Astrocyte (in vitro differentiated cells and primary cell): ENCODE measurements at places on chromosomes 11 and 22. TPM values are rescaled to one million over a fixed set of nuclear protein-coding genes. Genes with fewer than 3 reads are reported as not detected.
A peak's percentile ranks its signal among the peaks of the same experiment; 100 is the strongest.

GRCh38 chr11:126637795-126638175, 282.3 kb downstream of the ST3GAL4 start:
- H3K27ac ChIP-seq: peak overlapping the region; percentile 83
- peak; percentile 97 for DNase-seq
- peaks cover 27% of the 10 kb centered on the region for H3K4me1 ChIP-seq
- no peaks in the 10 kb centered on the region for H3K27me3 ChIP-seq
- no peaks in the 10 kb centered on the region for H3K36me3 ChIP-seq

GRCh38 chr11:61120706-61121191, 18.5 kb downstream of the CD5 start:
- H3K36me3 ChIP-seq: no peaks in the 10 kb centered on the region
- H3K4me1 ChIP-seq: no peaks in the 10 kb centered on the region
- no peak overlapping the region for H3K4me3 ChIP-seq
- H3K27ac ChIP-seq: no peak overlapping the region
- DNase-seq: peak; percentile 27

DNA sequence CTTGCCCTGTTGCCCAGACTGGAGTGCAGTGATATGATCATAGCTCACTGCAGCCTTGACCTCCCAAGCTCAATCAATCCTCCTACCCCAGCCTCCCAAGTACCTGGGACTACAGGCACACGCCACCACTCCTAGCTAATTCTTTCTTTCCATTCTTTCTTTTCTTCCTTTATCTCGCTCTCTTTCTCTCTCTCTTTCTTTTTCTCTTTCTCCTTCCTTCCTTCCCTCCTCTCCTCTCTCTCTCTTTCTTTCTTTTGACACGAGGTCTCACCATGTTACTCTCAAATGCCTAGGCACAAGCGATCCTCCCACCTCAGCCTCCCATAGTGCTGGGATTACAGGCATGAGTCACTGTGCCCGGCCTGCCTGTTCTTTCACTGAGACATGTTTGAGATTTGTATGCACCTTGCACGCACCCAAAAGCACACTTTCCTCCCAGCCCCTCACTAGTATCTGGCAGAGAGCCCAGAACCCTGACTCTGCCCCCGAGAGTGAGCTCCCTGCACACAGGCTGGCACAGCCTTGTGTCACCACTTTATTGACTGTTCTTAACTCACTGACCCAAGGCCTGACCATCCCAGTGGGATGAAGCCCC, 56.8 kb downstream of the CD6 start:
- no peak overlapping the region for H3K27ac ChIP-seq
- H3K4me3 ChIP-seq: no peak overlapping the region
- no peaks in the 10 kb centered on the region for H3K36me3 ChIP-seq
- peaks cover 6% of the 10 kb centered on the region for H3K27me3 ChIP-seq
- DNase-seq: no peak
- no peaks in the 10 kb centered on the region for H3K4me1 ChIP-seq

GRCh38 chr11:112113539-112114457, 27.1 kb downstream of the SDHD start:
- no peak overlapping the region for H3K27ac ChIP-seq
- no peaks in the 10 kb centered on the region for H3K4me1 ChIP-seq

DNA sequence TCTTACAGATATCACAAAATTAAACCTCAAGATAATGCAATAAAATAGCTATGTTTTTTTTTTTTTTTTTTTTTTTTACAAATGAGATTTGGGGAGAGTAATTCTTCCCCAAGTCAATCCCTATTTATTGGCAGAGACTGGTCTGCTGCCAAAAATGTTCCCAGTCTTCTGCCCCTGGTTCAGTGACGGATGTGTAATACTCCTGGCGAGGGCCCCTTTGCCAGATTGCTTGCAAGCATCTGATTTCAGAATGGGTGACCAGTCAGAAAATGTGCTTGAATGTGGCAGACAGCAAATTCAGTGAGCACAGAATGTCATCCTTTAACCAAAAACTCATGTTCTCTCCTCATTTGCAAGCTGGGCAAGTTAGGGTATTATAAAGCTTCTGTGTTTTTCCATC, 363.8 kb upstream of the MTNR1B start:
- H3K27ac ChIP-seq: no peak overlapping the region
- no peaks in the 10 kb centered on the region for H3K4me1 ChIP-seq
- no peak for DNase-seq
- no peaks in the 10 kb centered on the region for H3K27me3 ChIP-seq
- no peaks in the 10 kb centered on the region for H3K36me3 ChIP-seq

GRCh38 chr11:79404325-79404724, 36.5 kb downstream of the TENM4 start:
- no peaks in the 10 kb centered on the region for H3K4me1 ChIP-seq
- no peaks in the 10 kb centered on the region for H3K27me3 ChIP-seq
- H3K4me3 ChIP-seq: no peak overlapping the region

- no peaks in the 10 kb centered on the region for H3K27me3 ChIP-seq
- no peaks in the 10 kb centered on the region for H3K4me1 ChIP-seq
- H3K36me3 ChIP-seq: no peaks in the 10 kb centered on the region
- DNase-seq: no peak
These were observed 19.8 kb downstream of the LUZP2 start for GRCh38 chr11:24516638-24517037.

GRCh38 chr11:86483610-86483939, 108.9 kb downstream of the CCDC81 start:
- H3K4me3 ChIP-seq: no peak overlapping the region
- DNase-seq: no peak
- no peaks in the 10 kb centered on the region for H3K36me3 ChIP-seq
- H3K27me3 ChIP-seq: no peaks in the 10 kb centered on the region

DNA sequence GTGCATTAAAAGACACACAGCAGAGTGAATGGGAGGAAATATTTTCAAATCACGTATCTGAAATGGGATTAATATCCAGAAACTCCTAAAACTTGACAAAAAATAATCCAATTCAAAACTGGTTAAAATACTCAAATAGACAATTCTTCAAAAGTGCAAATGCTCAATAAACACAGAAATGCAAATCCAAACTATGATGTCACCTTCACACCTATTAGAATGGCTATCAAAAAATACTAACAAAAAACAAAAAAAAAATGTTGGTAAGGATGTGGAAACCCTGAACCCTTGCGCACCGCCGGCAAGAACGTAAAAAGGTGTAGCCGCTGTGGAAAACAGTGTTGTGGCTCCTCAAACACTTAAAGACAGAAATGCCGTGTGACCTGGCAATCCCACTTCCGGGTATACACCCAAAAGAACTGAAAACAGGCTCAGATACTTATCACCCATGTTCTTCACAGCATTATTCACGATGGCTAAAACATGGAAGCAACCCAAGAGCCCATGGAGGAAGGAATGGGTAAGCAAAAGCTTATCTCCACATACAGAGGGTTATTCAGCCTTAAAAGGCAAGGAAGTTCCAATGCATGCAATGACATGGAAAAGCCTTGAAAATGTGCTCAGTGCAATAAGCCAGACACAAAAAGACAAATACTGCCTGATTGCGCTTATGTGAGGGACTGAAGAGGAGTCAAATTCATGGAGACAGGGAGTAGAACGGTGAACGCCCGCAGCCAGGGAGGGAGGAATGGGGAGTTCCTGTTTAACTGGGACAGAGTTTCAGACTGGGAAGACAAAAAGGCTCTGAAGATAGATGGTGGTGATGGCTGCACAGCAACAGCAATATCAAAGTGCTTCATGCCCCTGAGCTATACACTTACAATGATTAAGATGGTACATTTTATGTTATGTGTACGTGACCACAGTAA, 19.6 kb downstream of the BRD1 start:
- H3K4me1 ChIP-seq: peaks cover 8% of the 10 kb centered on the region
- H3K36me3 ChIP-seq: no peaks in the 10 kb centered on the region
- H3K27me3 ChIP-seq: no peaks in the 10 kb centered on the region
- H3K27ac ChIP-seq: no peak overlapping the region
- no peak overlapping the region for H3K4me3 ChIP-seq

DNA sequence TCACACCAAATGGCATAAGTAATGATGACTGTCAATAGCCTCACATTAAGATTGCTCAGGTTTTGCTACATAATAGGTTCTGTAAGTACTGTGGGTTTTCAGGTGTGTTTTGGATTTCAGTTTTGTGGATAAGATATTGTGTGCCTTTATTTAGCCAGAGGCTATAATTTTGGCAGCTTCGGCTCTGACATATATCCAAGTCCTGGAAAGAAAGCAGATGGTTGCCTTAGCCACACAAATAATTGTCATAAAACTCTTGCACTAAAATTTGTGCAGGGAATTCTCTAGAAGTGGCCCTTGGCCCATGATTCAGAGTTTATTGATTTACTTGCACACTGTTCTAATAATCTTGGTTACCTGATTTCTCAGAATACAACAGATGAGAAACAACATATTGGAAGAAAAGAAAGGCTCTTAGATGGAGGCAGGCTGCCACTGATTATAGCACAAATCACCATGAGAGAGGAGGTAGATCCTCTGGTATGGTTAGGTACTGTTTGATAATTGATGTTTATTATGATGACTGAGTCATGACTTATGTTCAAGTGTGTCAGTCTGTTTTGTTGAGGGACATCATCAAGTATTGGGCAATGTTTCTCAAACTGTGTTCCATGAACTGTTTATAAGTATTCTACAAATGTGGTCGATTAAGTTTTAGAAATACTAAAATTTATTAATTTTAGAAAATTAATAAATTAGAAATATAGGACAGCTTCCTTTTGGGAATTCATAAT, 9.6 kb downstream of the REXO2 start:
- no peak overlapping the region for H3K27ac ChIP-seq
- H3K4me3 ChIP-seq: no peak overlapping the region
- no peaks in the 10 kb centered on the region for H3K4me1 ChIP-seq
- no peaks in the 10 kb centered on the region for H3K27me3 ChIP-seq
- peaks cover 47% of the 10 kb centered on the region for H3K36me3 ChIP-seq
- DNase-seq: no peak

DNA sequence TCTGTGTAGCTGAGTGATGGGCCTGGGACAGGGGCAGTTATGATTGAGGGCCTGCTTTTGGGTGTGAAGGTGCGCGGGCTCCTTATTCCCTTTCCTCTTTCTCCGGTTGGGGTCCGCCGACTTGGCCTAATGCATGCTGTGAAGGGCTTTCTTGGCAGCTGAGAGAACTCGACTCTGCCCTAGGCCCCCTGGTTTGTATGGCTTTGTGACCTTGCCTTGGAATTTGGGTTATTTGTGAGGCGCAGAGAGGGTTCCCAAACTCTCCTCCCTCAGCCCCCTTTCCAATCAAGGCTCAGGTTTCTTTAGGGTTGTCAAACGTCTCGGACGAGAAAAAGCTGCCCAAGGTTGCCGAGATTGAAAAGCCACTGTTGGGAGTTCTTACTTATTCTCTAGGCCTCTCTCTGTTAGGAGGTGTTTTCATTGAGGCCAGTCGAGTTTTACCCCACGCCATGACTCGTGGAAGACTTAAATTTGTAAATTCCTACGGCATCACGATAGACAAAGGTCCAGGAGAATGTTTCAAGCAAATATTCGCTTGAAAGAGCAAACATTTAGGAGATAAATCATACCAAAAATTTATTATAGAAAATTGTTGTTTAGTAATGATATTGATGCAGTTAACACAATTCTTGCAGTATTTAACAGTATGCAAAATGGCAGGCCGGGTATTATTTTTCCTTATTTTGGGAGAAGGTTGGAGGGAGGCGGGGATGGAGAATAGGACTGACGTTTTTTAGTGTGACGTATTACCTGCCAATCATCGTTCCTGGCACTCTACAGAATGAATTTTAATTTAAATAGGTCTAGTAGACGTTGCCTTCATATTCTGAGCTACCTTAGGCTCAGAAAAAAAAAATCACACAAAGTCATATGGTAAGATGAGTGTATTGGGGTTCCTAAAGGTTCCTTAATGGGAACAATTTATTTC, 689 bp downstream of the PDHX start:
- peak overlapping the region; percentile 94 for H3K4me3 ChIP-seq
- H3K27me3 ChIP-seq: no peaks in the 10 kb centered on the region
- no peak for DNase-seq

- H3K4me1 ChIP-seq: peaks cover 24% of the 10 kb centered on the region
- H3K27me3 ChIP-seq: peaks cover 13% of the 10 kb centered on the region
- H3K4me3 ChIP-seq: peak overlapping the region; percentile 2
These were observed 2.1 kb downstream of the NRIP3 start for GRCh38 chr11:9001736-9002135.

DNA sequence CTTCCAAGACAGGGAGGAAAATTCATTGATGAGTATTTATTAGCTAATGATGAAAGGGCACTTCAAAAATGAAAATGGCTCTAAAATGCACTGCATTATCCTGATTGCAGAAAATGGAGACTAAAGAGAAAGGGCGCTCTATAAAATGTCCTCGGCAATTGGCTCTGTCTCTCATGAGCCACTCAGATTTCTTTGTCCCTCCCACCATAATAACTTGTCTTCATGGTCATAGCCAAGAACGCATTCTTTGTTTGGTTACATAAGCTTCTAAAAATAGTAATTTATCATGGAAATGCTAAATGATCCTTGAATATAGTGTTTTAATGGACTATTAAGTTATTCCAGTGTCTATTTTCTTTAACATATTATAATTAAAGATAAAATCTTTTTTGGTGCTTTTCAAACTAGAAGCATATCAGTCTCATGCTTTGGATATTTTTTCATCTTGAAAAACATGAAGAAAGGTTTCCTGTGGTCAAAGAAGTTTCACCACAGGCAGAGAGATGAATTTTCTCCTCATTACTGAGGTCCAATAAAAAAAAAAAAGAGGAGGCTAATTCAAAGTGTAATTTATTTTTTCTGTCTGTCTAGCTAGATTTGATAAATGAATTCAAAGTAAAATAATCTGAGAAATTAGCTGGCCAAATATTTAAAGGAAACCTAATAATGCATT, 238.1 kb upstream of the BLID start:
- peak; percentile 66 for DNase-seq
- H3K27me3 ChIP-seq: no peaks in the 10 kb centered on the region
- no peaks in the 10 kb centered on the region for H3K4me1 ChIP-seq
- no peak overlapping the region for H3K27ac ChIP-seq

SOX10 gene
- total RNA-seq: 0.10 and 0.34 TPM in 2 replicates

CCDC15 gene
- total RNA-seq: 0.75 and 1.0 TPM in 2 replicates

TENM4 gene
- 7.5 and 13.3 TPM in 2 replicates for total RNA-seq

CHRNA10 gene
- total RNA-seq: 1.5 and 2.1 TPM in 2 replicates

SLC25A45 gene
- 1.9 and 2.6 TPM in 2 replicates for total RNA-seq
